A172 (cell line): ENCODE measurements at places on chromosomes 5 and 9.
A peak's percentile ranks its signal among the peaks of the same experiment; 100 is the strongest.

GRCh38 chr9:72936266-72936665, 16.6 kb downstream of the ALDH1A1 start:
- DNase-seq = no peak

- no peak for DNase-seq
These were observed 16.9 kb upstream of the LECT2 start for GRCh38 chr5:135971701-135972100.

- no peak for DNase-seq
These were observed 24.0 kb downstream of the RAPGEF1 start for GRCh38 chr9:131715906-131716305.

GRCh38 chr9:129838707-129839259, 3.5 kb downstream of the USP20 start:
- peak; percentile 82 for DNase-seq

- DNase-seq = no peak
These were observed 561.8 kb downstream of the CETN3 start for GRCh38 chr5:89847743-89848142.

GRCh38 chr9:76136986-76137385, 246.5 kb downstream of the PCSK5 start:
- DNase-seq = peak; percentile 46

GRCh38 chr5:136202469-136203205, 9.7 kb upstream of the SMIM32 start:
- DNase-seq = no peak
